GM04503 (cell line): ENCODE measurements at places on chromosomes 11 and 22.

- DNase-seq = no peak
Measured at GRCh38 chr11:120929090-120929489, 94.8 kb upstream of the TBCEL start.

GRCh38 chr11:44764583-44764982 is 37.8 kb downstream of the TSPAN18 start:
- DNase-seq = no peak

DNA sequence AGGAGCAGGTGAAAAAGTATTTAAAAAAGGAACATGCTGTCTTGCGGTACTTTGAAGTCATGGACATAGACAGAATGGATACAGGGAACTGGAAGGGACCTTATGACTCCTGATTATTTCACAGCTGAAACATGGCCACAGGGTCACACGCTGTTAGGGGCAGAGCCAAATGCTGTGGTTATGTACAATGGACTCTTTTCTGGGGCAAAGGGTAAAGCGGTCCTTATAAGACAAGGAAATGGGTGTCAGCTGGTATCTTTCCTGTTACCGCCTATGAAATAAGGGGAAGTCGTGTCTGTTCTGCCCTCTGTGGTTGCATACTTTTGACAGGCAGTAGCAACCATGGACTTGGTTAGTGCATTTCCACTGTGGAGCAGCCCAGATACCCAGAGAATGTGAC is 12.8 kb upstream of the ST14 start:
- no peak for DNase-seq

- DNase-seq = no peak
Measured at GRCh38 chr11:2630679-2631078, 69.1 kb downstream of the KCNQ1OT1 start.

DNA sequence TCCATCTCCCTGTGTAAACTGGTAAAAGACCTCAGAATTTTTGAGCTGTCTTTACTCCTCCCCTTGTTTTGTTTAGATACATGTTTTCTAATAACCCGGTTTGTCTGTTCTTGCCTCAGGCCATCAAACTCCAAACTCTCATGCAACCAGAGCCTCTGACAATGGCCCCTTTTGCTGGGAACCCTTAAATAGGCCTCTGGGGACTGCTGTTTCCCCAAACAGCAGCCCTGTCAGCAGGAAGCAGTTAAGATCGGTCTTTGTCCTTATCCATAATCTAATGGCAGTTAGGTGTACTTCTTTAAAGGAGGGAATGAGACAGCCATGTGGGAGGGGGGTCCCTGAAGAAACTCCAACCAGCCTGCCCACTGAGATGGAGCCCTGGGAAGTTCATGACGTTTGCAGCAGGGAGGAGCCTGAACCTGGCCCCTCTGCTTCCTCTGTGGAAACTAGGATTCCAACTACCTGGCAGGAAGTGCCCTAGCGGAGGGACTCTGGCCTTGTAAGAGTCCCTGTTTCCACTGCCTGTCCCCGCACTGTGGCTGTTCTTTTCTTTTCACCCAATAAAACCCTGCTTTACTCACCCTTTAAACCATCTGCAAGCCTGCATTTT is 1354.4 kb downstream of the LRRC4C start:
- no peak for DNase-seq

GRCh38 chr11:45145083-45145378 is 1.4 kb upstream of the PRDM11 start:
- DNase-seq = no peak

GRCh38 chr11:2443881-2444820 is at the start of gene TRPM5:
Gene TRPM5, minus strand, starts transcription at chr11:2444514. Its CDS starts 21,478 bp downstream, at chr11:2423036.
- DNase-seq = no peak

DNA sequence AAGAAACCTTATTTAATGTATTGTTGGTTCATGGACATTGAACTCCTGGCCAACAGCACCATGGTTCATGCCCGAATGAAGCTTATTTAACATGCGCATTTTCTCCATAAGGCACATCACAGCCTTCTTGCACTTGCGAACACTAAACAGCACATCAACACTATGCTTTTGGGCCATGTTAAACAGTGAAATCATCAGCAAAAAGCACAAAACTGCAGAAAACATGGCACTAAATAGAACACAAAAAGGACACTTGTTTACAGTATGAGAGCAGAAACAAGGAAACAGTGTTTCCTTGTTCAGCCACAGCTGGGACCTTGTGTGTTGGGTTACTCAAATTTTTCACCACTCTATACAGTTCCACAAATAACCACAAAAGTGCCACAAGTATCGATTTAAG is 122.3 kb downstream of the MSANTD4 start:
- no peak for DNase-seq

DNA sequence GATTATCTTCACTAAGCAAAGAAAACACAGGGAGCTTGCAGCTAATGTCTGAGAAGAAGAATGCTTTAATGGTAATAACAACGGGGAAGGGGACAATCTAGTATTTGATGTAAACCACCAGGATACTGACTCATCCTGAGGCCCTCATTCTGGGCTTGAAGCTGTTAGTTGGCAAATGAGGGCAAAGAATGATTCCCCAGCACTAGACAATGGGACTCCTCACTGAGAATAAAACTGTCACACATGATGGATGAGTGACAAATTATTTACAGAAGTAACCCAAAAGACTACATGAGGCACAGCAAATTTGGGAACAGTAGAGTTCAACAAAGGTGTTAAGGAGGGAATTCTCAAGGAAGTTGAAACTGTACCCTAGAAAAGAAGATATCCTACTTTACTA is 76.3 kb downstream of the FAM168A start:
- peak; percentile 28 for DNase-seq

DNA sequence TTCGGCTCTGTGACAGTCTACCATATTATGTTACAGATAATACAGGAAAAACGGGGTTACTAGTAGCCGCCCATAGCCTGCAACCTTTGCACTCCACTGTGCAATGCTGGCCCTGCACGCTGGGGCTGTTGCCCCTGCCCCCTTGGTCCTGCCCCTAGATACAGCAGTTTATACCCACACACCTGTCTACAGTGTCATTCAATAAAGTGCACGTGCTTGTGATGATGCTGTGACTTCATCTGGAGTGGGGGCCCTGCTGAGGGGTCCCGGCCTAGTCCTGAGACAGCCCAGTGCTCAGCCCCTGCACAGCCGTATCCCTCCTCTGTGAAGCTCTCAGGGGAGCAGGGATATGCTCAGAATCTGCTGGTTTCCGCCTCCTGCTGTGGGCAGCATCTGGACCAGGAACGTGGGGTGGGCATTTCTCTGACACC is 1.2 kb downstream of the IFITM1 start:
- no peak for DNase-seq

- no peak for DNase-seq
Measured at GRCh38 chr11:28938091-28938490, 829.9 kb downstream of the METTL15 start.

GRCh38 chr11:128828350-128828749 is 38.7 kb downstream of the KCNJ1 start:
- no peak for DNase-seq

- DNase-seq = no peak
Measured at GRCh38 chr22:41415554-41415953, 31.0 kb downstream of the TOB2 start.

DNA sequence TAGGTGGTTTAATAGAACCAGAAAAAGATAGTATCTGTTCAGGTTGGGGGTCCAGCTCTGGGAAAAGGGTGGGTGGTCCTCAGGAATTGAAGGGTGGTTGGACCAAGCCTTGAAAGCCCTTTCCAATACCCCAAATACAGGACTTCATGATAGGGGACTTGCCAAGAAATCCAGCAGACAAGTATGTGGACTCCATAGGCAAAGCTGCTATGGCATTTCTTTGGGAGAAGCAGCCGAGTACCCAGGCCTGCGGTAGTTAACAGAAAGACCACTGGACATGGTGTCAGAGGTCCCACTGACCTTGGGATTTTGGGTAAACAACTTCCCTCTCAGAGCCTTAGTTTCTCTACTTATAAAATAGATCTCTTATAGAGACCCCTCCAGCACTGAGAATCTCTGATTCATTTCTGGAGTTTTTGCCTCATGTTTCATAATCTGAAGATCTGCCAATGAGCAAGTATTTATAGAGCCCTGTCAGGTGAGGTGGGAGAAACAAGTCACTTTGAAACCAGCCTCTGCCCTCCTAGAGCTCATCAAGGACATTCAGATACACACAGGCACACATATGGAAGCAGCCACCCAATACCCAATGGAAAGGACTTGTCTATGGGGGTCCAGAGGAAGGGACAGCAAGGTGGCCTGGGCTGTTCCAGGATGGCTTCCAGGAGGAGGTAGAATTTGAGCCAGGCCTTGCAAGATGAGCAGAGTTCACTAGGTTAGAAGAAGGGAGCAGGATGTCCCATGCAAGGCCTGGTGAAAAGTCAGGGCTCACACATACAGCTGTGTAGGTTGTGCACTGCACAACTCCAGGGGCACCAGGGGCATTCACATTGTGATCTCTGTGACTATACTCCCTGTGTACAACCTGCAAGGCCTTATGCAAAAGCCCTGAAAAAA is 31.0 kb upstream of the ACCSL start:
- no peak for DNase-seq

DNA sequence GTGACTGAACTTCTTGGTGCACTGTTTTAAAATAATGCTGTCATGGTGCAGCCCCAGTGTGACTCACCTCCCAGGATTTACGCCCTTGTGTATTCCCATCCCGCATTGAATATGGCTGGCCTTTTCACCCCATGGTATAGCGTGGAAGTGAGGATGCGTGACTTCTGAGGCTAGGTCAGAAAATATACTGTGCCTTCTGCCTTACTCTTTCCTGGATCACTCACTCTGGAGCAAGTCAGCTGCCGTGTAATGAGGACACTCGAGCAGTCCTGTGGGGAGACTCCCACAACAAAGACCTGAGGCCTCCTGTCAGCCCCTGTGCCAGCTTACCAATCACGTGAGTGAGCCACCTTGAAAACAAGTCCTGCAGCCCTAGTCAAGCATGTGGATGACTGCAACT is 471.9 kb upstream of the KIRREL3 start:
- no peak for DNase-seq

- DNase-seq = no peak
Measured at GRCh38 chr11:1648653-1649420, 19.3 kb downstream of the KRTAP5-5 start.
